ENCODE measurements at places on chromosomes 16 and 17.
A peak's percentile ranks its signal among the peaks of the same experiment; 100 is the strongest.

GRCh38 chr16:24826817-24827566, 18.8 kb upstream of the SLC5A11 start:
- ATAC-seq, result no peak
- H3K4me1 ChIP-seq, result no peaks in the 10 kb centered on the region
- H3K27ac ChIP-seq, result peak overlapping the region; percentile 38
- H3K4me3 ChIP-seq, result no peak overlapping the region
- no peaks in the 10 kb centered on the region for H3K36me3 ChIP-seq
- H3K27me3 ChIP-seq, result no peaks in the 10 kb centered on the region

DNA sequence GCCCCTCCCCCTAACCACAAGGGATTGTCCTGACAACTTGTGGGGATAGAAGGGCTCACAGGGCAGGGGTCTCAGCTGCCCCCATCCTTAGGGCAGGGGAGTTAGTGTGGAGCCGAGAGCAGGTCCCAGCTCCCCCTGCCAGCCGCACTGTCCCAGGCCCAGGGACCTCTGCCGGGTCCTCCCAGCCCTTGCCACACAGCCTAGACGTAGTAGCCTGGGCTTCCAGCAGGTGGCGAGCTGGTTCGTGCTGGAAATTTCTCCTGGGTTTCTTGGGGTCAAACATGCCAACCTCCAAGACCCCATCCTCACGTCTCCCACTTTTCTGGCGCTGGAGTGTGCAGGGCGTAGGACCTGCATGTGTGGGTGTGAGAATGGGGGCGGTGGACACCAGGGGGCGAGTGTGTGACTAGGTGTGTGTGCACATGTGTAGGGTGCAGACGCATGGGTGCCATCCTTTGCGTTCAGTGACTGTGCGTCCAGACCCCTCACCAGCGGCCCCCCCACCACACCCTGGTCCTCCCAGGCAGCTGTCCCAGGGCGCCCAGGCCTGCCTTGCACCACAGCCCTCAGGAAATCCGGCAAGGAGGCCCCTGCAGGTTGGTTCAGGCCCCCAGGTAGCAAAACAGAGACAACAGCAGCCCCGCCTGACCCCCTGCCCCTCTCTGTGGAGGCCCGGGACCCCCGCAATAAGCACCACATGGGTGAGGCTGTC, 29.5 kb downstream of the SBK1 start:
- peaks cover 9% of the 10 kb centered on the region for H3K27me3 ChIP-seq
- H3K4me1 ChIP-seq, result no peaks in the 10 kb centered on the region
- no peaks in the 10 kb centered on the region for H3K36me3 ChIP-seq
- H3K27ac ChIP-seq, result no peak overlapping the region
- no peak overlapping the region for H3K4me3 ChIP-seq

DNA sequence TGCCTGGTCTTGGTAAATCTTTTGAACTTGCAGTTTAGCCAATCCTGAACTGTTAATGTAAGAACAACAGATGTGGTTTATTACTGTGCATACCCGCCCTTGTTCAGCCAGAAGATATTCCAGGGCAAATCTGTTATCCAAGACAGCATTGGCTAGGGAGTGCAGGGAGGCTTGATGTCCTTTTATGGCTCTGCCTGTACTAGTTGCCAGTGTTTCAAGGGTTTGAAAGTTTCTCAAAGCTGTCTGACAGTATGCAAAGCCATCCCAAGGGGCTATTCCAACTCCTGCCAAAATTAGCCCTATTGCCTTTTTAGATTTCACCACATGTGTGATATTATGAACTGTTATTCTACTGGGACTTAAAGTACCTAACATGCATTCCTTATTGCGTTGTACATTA, 30.1 kb downstream of the LCMT1 start:
- H3K36me3 ChIP-seq, result no peaks in the 10 kb centered on the region
- H3K4me3 ChIP-seq, result no peak overlapping the region
- peaks cover 18% of the 10 kb centered on the region for H3K4me1 ChIP-seq
- H3K27ac ChIP-seq, result no peak overlapping the region

- no peak for ATAC-seq
- H3K4me3 ChIP-seq, result no peak overlapping the region
- H3K36me3 ChIP-seq, result peaks cover 29% of the 10 kb centered on the region
Observed at GRCh38 chr16:591892-592517, 2.1 kb downstream of the RAB40C start.

GRCh38 chr17:70621566-70621965, 452.2 kb downstream of the KCNJ2 start:
- ATAC-seq, result no peak
- no peak overlapping the region for H3K4me3 ChIP-seq
- no peak overlapping the region for H3K27ac ChIP-seq
- no peaks in the 10 kb centered on the region for H3K4me1 ChIP-seq

GRCh38 chr17:30838202-30838807, 6.5 kb downstream of the ATAD5 start:
- no peaks in the 10 kb centered on the region for H3K27me3 ChIP-seq
- H3K4me3 ChIP-seq, result no peak overlapping the region

- no peak overlapping the region for H3K27ac ChIP-seq
- no peak overlapping the region for H3K4me3 ChIP-seq
- peak; percentile 60 for ATAC-seq
- H3K36me3 ChIP-seq, result no peaks in the 10 kb centered on the region
- peaks cover 25% of the 10 kb centered on the region for H3K27me3 ChIP-seq
Observed at GRCh38 chr17:17398188-17398942, 78.4 kb upstream of the MED9 start.

DNA sequence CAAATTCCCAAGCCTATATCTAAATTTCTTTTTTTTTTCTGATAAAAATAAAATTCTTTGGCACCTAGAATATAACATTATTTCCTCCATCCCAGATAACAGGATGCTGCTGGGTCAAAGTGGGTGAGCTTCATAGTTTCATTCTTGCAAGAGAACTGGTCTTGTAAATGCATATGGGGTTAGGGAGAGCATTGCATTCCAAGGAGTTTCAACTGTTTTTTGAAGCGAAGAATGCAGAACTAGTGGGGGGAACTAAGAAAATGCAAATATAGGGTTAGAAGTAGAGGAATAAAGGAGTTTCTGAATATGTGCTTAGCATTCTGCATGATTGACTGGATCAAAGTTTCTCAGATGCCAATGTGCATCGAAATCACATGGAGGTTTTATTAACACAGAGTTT, 347.2 kb upstream of the XYLT1 start:
- H3K27ac ChIP-seq, result no peak overlapping the region
- no peaks in the 10 kb centered on the region for H3K4me1 ChIP-seq
- H3K36me3 ChIP-seq, result no peaks in the 10 kb centered on the region
- no peaks in the 10 kb centered on the region for H3K27me3 ChIP-seq
- no peak for ATAC-seq
- no peak overlapping the region for H3K4me3 ChIP-seq

GRCh38 chr16:65079549-65079948, 42.3 kb downstream of the CDH11 start:
- no peak overlapping the region for H3K4me3 ChIP-seq
- ATAC-seq, result no peak
- H3K36me3 ChIP-seq, result no peaks in the 10 kb centered on the region
- no peaks in the 10 kb centered on the region for H3K4me1 ChIP-seq
- no peaks in the 10 kb centered on the region for H3K27me3 ChIP-seq

GRCh38 chr16:86042996-86043725, 144.2 kb downstream of the IRF8 start:
- H3K27ac ChIP-seq, result no peak overlapping the region
- H3K27me3 ChIP-seq, result no peaks in the 10 kb centered on the region
- no peaks in the 10 kb centered on the region for H3K36me3 ChIP-seq
- ATAC-seq, result no peak
- H3K4me1 ChIP-seq, result peaks cover 6% of the 10 kb centered on the region
- H3K4me3 ChIP-seq, result no peak overlapping the region

DNA sequence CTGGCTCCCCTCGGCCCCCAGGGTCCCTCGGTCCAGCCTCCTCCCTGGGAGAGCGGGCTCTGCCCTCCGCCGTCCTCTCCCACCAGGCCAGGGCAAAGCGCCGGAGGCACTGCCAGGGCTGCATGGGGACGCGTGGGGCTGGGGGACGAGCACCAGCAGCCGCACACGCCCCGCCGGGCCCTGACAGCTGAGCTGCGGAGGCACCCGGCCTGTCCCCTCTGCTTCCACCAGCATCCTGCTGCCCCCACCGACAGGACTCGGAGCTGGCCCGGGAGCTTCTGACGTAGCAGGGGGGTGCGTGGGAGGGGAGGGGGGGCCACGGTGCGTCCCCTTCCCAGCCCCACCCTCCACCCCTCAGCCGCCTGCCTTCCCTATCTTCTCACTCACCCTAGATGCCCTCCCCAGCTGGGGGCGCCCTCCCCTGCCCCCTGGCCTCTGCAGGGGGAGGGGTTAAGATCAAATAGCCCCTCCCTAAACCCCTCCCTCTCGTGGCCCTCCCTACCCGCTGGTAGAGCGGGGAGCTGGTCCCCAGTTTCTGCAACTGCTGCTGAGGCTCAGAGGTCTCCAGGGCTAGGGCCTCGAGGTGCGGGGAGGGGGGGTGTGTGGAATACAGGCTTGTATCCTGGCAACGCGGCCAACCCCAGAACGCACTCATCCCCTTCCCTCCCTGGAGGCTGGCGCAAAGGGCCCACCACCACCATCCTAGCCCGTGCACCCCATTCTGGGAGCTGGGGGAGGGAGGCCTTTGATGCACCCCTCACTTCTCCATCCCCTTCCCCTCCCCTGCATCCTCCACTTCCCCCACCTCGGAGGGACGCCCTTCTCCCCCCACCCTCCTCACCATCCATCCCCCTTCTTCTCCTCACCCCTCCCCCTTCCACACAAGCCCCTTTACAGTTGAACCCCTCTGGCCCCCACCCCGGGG, 1.0 kb downstream of the SRCIN1 start:
- peaks cover 17% of the 10 kb centered on the region for H3K4me1 ChIP-seq
- peaks cover 97% of the 10 kb centered on the region for H3K27me3 ChIP-seq
- no peak overlapping the region for H3K4me3 ChIP-seq
- peak overlapping the region; percentile 60 for H3K27ac ChIP-seq
- no peaks in the 10 kb centered on the region for H3K36me3 ChIP-seq

GRCh38 chr17:33366960-33367359, 73.9 kb upstream of the ASIC2 start:
- H3K4me1 ChIP-seq, result no peaks in the 10 kb centered on the region
- no peak for ATAC-seq
- peaks cover 8% of the 10 kb centered on the region for H3K27me3 ChIP-seq
- H3K4me3 ChIP-seq, result no peak overlapping the region
- H3K27ac ChIP-seq, result no peak overlapping the region

- H3K27ac ChIP-seq, result no peak overlapping the region
- no peak overlapping the region for H3K4me3 ChIP-seq
- H3K4me1 ChIP-seq, result peaks cover 38% of the 10 kb centered on the region
- H3K27me3 ChIP-seq, result no peaks in the 10 kb centered on the region
- no peaks in the 10 kb centered on the region for H3K36me3 ChIP-seq
Observed at GRCh38 chr17:77347544-77347943, 206.8 kb downstream of the SEC14L1 start.

- H3K4me3 ChIP-seq, result no peak overlapping the region
- peaks cover 77% of the 10 kb centered on the region for H3K4me1 ChIP-seq
- ATAC-seq, result peak; percentile 38
- H3K36me3 ChIP-seq, result peaks cover 37% of the 10 kb centered on the region
Observed at GRCh38 chr16:55491691-55492090, 12.7 kb downstream of the MMP2 start.

- ATAC-seq, result no peak
- H3K4me1 ChIP-seq, result peaks cover 16% of the 10 kb centered on the region
- H3K27ac ChIP-seq, result peak overlapping the region; percentile 99
- H3K36me3 ChIP-seq, result peaks cover 7% of the 10 kb centered on the region
Observed at GRCh38 chr16:87392821-87393679, 914 bp downstream of the MAP1LC3B start.

DNA sequence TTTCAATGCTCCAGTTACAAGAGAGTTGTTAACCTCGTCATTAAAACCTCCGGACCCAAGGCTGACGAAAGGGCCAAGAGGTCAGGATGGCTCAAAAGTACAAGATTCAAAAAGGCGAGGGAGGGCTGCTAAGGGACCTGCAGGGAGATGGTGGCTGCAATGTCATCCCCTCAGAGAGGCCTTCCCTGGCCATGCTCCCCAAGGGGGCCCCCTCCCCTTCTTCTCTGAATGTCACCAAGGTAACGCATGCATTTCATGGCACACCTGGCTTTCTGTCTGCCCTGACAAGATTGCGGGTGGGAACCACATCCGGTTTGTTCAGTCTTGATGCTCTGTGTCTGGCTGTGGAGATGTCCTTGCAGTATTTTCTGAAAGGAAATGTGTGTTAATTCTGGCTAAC, 89.9 kb downstream of the C16orf78 start:
- no peak overlapping the region for H3K4me3 ChIP-seq
- H3K4me1 ChIP-seq, result no peaks in the 10 kb centered on the region
- peaks cover 38% of the 10 kb centered on the region for H3K27me3 ChIP-seq
- no peak for ATAC-seq

DNA sequence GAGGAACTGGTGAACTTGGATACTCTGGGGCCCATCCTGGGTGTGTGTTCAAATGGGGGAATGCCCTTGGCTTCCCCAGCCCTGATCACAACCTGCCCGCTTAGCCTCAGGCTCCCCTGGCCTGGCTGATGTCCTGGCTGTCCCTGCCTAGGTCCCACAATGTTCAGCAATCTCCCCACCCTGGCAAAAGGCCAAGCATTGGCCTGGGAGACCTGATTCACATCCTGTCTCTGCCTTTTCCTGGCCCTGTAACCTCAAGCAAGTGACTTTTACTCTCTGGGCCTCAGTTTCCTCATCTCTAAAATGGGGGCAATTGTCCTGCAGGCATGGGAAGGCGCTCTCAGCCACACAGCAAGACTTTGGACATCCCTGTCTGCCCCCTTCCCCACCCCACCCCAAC, 14.4 kb downstream of the CPNE2 start:
- no peak overlapping the region for H3K4me3 ChIP-seq
- no peaks in the 10 kb centered on the region for H3K4me1 ChIP-seq
- no peaks in the 10 kb centered on the region for H3K27me3 ChIP-seq
- no peak overlapping the region for H3K27ac ChIP-seq
- H3K36me3 ChIP-seq, result no peaks in the 10 kb centered on the region

DNA sequence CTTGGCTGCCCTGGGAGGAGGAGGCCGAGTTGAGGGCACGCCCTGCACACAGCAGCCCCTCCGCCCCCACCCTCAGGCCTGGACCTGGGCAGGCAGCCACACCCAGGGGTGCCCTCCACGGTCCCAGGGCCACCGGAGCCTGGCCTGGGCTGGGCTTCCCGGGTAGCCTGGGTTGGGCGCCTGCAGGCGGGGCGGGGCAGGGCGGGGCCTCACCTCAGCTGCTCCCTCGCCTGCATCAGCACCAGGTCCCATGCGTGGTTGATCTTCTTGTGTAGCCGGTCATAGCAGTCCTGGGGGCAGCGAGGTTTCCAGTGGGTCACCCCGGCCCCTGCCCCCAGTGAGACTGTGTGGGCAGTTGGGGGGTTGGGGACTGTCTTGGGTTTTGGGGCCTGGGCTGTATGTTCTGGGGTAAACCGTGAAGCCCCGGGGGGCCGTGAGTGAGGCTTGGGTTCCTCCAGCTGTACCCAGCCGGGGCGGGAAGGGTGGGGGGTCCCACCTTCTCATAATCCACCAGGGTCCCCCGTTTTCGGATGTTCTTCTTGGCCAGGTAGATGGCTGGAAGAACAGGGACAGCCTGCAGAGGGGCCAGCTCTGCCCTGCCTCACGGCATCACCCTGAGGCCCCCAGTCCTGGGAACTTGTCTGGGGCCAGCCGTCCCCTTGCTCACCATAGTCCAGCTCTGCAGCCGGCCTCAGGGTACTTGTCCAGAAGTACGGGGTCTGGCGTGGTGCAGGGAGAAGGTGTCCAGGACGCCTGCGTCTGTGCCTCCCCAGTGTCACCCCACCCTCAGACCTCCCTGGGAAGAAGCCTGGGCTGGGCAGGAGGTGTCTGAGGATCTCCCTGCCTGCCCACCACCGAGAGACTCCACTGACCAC, 2.0 kb downstream of the RGS11 start:
- H3K27ac ChIP-seq, result no peak overlapping the region
- peaks cover 21% of the 10 kb centered on the region for H3K4me1 ChIP-seq
- ATAC-seq, result no peak
- no peak overlapping the region for H3K4me3 ChIP-seq
- H3K36me3 ChIP-seq, result no peaks in the 10 kb centered on the region
- peaks cover 11% of the 10 kb centered on the region for H3K27me3 ChIP-seq

- no peaks in the 10 kb centered on the region for H3K27me3 ChIP-seq
- peaks cover 92% of the 10 kb centered on the region for H3K4me1 ChIP-seq
- peaks cover 35% of the 10 kb centered on the region for H3K36me3 ChIP-seq
- no peak overlapping the region for H3K4me3 ChIP-seq
- H3K27ac ChIP-seq, result peak overlapping the region; percentile 80
- ATAC-seq, result peak; percentile 50
Observed at GRCh38 chr16:50335196-50335958, 33.4 kb downstream of the BRD7 start.

All from gastroesophageal sphincter (tissue), 4 donors.